ENCODE measurements at places on chromosomes 2 and 18.

DNA sequence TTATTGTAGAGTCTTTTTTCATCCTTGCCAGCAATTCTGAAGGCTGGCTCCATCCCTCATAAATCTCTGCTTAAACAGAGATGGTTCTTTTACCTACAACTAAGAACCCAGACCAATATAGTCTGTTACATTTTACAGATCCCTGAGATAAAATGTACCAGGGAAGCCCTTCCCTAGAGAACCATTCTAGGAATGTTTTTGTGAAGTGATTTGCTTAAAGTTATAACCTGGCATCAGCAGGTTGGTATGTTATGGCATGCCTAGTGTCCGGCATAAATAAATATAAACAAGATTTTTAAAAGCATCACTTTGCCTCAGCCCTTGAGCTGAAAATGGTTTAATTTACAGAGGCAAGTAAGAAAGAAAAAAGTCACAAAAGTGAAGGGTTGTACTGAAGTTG, 18.5 kb upstream of the NPAS2 start:
- DNase-seq = no peak

- no peak for DNase-seq
These were observed 438.8 kb downstream of the SPAG16 start for GRCh38 chr2:213723041-213723560.

- no peak for DNase-seq
These were observed 678.0 kb upstream of the ZEB2 start for GRCh38 chr2:145197944-145198343.

DNA sequence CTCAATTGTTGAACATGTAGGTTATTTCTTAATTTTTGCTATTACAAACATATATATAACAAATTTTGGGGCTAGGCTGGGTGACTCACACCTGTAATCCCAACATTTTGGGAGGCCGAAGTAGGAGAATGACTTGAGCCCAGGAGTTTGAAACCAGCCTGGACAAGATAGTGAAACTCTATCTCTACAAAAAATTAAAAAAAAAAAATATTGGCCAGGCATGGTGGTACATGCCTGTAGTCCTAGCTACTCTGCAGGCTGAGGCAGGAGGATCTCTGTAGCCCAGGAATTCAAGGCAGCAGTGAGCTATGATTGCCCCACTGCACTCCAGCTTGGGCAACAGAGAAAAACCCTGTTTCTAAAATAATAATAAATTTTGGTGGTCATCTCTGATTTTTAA, 23.5 kb downstream of the SLC4A1AP start:
- no peak for DNase-seq

DNA sequence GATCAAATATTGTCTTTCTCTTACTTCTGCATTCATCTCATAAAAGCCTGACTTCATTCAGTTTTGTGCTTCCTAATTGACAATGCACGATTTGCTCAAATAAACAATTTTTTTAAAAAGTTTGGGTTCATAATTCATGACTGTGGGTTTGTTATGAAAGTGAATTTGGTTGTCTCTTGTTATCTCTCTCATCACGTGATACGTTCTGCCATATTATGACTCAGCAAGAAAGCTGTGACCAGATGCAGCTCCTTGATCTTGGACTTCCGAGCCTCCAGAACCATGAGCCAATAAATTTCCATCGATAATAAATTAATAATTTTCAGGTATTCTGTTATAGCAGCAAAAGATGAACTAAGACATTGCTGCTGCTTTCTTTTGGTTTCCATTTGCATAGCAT, 156.5 kb upstream of the LRATD1 start:
- no peak for DNase-seq

GRCh38 chr2:50840341-50841124, 191.4 kb downstream of the NRXN1 start:
- DNase-seq = no peak

DNA sequence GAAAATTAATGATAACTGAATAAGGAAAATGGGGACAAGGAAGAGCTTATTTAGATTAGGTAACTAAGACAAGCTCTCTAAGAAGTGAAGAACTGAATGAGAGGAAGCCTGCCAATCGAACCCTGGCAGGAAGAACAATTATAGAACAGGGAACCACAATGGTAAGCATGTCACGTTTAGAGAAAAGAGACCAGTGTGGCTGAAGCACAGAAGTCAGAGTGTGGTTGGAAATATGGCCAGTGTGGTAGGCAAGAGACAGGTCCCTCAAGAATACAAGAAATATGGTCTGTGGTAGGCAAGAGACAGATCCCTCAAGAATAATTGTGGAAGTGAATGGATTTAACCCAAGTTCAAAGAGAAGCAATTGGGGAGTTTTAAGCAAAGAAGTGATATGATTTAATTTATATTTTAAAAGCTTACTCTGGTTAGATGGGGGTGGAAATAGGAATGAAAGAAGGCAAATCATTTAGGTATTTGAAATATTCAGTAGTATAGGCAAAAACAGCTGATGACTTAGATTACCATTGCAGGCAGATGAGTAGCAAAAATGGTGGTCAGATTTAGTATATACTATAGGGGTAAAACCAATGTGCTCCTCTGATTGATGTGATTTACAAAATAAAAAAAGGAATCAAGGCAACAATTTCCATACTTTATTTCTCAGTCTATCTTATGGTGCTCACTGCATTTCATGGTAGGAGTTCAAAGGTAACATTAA, 38.8 kb upstream of the ERMN start:
- DNase-seq = no peak

DNA sequence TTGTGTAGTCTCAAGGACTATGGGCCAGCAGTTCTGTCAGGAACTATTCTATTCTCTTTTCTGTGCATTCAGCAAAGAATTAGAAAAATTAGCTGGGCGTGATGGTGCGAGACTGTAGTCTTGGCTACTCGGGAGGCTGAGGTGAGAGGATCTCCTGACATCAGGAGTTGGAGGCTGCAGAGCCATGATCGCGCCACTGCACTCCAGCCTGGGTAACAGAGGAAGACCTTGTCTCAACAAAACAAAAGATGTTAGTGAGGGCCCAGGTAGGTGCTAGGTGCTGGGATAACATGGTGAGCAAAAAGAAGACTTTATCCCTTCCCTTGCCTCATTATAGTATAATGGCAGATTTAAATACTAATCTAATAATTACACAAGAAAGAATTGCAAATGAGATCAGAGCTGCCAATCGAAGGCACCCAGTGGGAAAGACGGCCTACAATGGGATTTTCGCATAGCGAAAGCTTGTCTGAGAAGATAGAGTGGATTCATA, 447 bp upstream of the MRPL19 start:
- no peak for DNase-seq

- no peak for DNase-seq
These were observed 128.4 kb downstream of the GALNT3 start for GRCh38 chr2:165665614-165666013.

GRCh38 chr2:160842286-160842685, 317.9 kb upstream of the TANK start:
- DNase-seq = no peak

DNA sequence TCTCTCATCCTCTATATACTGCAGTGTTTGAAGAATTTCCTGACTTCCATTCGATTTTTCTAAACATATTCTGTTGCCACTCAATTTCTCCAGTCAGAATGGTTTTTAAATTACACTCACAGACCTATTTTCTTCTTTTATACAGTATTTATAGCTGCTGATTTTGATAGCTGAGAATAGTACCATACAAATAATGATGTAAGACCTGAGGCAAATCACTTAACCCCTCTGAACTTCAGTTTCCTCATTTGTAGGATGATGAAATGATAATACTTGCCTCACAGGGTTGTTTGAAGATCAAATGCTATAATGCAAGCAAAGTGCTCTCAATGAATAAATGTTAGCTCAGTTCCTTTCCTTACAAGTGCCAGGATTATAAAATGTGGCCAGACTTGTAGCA, 241.8 kb downstream of the CPS1 start:
- no peak for DNase-seq

GRCh38 chr2:1504311-1504750, 91.1 kb downstream of the TPO start:
- DNase-seq = no peak

DNA sequence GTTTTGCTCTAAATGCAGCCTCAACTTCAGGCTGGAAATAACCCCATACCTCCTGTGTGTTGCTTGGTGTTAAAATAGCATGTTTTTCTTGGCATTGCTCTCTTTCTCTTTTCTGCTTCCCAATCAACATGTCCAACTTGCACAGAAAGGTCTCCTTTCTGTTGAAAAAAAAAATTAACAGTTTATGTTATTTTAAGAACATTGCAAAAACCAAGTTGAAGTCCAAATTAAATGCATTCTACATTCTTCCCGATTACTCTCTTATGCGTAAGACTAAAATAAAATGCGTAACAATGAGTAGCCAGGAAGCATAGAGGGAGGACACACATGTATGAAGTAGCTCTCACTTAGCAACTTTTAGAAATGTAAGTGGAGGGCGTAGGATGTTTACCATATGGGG, 1406.1 kb upstream of the NXPH2 start:
- no peak for DNase-seq

- DNase-seq = no peak
These were observed 471.0 kb upstream of the CDH7 start for GRCh38 chr18:65279668-65280305.

DNA sequence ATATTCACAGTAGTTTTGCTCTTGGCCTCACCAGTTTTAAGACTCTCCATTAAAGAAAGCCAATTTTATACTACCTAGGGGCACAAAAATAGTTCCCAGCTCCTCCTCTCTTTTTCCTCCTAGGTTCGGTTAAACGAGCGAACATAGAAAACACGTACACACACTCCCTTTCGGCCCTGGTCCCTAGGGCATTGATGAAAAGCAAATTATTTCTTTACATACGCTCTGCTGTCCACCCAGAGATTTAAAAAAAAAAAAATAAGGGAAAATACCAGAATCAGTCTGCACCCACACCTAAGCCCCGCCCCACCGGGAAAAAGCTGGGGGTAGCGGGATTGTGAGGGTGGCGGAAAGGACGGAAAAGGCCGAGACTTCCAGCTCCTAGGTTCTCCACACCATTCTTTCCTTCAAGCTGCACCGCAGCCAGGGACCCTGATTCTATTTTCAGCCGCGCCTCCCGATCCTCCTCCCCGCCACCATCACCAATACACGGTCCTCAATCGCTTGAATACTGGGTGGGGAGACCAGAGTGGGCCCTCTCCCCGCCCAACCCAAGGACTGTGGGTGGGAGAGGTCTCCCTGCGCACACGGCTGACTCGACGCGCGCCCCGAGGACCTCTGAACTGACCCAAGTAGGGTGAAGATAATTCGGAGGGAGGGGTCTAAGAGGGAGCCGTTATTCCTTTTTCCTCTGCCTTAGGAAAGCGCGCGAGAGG, 769 bp downstream of the ATF2 start:
- DNase-seq = no peak

DNA sequence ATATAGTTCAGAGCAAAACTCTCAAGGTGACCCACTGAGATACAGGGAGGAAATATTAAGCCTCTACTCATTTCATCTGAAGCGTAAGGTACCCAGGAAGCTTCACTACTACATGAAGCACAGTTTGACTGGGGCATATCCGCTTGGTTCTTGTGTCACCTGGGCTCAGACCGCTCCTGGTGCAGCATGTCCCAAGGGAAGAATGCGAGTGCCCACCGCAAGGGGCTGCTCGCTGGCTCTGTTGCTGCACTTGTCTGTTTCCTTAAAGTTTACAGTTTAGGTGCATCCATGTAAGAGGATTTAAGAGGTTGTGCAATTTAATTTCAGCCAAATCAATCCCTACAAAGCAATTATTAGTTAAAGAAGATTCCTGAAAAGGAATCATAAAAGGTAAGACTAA, 507.8 kb downstream of the FBXO15 start:
- no peak for DNase-seq

- DNase-seq = no peak
These were observed 15.2 kb upstream of the ANKRD53 start for GRCh38 chr2:70962885-70963878.

GRCh38 chr2:128368437-128369107, 49.9 kb upstream of the HS6ST1 start:
- no peak for DNase-seq

DNA sequence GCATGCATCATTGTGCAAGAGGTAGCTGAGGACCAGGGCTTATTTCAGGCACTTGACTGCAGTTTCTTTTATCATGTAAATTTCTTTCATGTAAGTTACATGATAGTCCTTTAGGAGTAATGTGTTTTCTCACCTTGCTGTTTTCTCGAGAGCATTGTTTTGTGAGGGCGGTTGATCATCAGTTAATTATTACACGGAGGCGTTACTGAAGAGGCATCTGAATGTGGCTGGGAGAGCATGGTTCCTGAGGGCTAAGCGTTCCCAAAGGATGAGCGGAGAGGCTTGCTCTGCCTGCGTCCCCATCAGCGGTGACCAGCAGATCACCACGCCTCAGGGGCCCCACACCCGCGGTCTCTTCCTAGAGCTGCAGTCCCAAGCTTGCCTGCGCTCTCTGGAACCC, 156.1 kb upstream of the NFATC1 start:
- no peak for DNase-seq

DNA sequence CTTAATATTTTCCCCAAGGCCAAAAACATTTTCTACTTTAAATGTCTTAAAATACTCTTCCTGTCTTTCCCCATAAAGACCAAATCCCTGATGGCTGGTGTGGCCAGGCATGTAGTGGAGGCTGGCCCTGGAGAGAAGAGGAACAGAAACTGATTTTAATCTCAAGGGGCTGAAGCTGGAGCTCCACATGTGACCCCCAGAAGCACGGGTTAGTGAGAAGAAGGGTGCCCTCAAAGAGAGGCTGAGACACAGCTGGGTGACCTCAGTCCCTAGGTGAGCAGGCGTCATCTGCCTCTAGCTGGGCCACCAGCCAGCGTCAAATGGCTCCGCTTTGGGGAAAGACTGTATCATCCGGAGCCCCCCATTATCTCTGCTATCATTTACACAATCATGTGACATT, 19.3 kb upstream of the TMEM18 start:
- no peak for DNase-seq

- DNase-seq = no peak
These were observed 265.8 kb downstream of the TNS1 start for GRCh38 chr2:217736776-217737550.

- peak; percentile 0 for DNase-seq
These were observed 4.3 kb upstream of the ADI1 start for GRCh38 chr2:3523551-3524041.

DNA sequence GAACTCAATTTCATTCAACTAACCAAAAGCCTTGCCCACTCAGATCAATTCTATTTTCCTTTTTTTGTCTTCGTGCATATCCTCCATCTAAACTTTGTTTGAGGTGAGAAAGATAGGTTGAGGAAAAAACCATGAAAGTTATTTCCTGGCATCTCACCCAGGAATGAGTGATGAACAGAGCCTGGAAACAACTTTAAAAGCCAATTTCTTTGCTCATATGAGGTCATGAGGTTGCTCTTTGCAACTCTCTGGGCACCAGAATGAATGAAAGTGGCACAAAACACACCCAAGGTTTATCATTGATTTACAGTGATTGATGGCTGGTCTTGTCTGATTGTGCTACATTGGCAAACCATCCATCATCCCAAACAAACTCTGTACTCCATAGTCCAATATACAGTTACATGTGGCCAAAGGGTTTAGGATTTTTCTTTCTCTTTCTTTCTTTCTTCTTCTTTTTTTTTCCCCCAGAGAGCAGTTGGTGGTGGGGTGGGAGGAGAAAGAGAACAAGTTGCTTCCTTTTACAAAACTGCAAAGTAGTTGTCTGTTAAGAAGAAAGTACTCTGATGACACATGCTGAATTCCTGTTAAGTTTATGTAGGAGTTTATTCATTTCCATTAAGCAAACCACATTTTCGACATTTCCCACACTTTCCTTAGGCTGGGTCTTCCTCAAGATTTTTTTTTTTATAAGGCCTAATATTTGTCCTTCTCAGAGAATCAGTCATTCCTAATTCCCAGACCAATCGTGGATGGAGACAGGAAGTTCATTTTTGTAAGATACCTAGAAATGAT, 575.9 kb upstream of the ZEB2 start:
- no peak for DNase-seq
